ENCODE measurements at places on chromosomes 1 and 21.

- no peak for DNase-seq
Measured at GRCh38 chr1:64839732-64840405, 95.0 kb downstream of the RAVER2 start.

- DNase-seq: no peak
Measured at GRCh38 chr1:180994262-180994661, 28.4 kb downstream of the STX6 start.

- DNase-seq: no peak
Measured at GRCh38 chr1:223212441-223212840, 69.4 kb upstream of the TLR5 start.

- DNase-seq: no peak
Measured at GRCh38 chr1:172585348-172585747, 52.4 kb downstream of the SUCO start.

GRCh38 chr1:209672705-209673630, 2.2 kb upstream of the G0S2 start:
- no peak for DNase-seq

- DNase-seq: no peak
Measured at GRCh38 chr1:168371477-168371876, 90.8 kb downstream of the TBX19 start.

DNA sequence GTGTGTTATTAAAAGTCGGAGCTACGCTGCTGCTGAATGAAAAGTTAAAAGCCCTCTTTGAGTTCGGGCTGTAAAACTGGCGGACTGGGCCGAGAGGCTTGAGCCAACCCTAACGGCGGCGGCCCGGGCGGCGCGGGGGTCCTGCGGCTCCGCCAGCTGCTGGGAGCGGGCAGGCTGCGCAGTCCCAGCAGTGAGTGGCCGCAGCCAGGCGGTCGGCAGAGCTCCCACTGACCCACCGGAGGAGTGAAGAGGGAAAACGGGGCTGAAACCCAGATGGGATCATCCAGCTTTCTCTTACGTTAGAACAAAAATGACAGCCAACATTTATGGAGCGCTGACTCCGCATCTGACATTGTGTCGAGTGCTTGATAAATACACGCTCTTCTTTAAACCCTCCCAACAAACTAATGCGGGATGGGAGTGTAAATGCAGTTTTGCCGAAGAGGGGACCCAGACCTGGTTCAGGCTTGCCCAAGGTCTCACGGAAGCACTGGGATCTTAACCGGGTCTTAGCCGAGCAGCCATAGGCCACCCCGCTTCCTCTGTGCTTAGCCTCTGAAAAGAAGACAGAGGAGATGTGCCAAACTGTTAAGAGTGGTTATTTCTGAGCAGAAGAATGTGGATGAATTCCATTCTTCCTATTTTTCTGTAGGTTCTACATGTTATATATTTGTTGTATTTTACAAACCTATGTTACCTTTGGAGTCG, 3.5 kb downstream of the GRHL3 start:
- no peak for DNase-seq

GRCh38 chr1:244010191-244010590, 40.9 kb upstream of the ZBTB18 start:
- DNase-seq: no peak

DNA sequence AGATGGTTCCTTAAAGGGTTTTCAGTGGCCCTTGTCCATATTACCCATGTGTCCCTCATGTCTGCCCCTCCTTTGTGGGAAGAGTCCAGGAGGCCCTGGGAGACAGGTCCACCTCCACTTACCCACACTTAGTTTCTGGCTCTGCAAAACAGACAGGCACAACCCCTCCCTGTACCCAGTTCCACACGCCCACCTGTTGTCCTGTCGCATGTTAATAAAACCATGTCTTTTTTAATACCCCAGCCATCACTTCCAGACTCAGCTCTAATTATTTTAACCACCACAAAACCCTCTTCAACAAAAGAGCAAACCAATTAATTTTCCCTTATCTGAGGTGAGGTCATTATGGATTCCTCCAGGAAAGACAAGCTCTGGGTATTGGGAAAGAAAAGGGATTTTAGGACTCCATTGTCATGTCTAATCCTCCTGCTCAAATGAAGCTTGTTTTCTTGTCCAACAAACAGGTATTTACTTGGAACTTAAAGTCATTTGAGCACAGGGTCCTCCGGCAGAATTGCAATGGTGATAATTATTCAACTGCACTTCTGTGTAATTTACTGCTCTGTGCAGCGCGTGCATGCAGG, 68.9 kb downstream of the CCDC185 start:
- no peak for DNase-seq

Data from GM04504 (cell line).